GM20000 (cell line): ENCODE measurements at places on chromosomes 16 and 17.

DNA sequence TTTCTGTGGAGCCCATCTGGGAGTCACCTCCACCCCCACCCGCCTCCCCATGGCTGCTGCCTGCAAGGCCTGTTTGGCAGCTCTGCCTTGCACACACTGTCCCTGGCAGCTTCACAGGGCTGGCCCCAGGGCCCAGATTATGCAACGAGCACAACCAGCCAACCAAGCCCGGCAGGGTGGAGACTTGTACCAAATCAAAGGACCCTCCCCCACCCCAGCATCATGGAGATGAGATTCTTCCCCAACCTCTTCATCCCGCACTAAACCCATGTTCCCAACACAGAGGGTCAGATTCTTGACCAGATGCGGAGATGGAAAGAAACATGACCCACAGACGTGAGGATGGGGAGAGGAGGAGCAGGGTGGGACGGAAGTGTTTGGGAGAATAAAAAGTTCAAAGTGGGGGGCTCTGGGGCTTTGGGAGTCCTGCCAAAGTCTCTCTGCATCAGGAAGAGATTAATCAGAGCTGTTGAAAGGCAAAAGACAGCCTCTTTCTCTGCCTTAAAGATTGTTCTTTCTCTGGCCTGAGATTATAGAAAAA is 3.8 kb downstream of the SMARCD2 start:
- DNase-seq, result no peak

- peak; percentile 87 for DNase-seq
These were observed 10.2 kb upstream of the HOXB9 start for GRCh38 chr17:48636177-48637018.

DNA sequence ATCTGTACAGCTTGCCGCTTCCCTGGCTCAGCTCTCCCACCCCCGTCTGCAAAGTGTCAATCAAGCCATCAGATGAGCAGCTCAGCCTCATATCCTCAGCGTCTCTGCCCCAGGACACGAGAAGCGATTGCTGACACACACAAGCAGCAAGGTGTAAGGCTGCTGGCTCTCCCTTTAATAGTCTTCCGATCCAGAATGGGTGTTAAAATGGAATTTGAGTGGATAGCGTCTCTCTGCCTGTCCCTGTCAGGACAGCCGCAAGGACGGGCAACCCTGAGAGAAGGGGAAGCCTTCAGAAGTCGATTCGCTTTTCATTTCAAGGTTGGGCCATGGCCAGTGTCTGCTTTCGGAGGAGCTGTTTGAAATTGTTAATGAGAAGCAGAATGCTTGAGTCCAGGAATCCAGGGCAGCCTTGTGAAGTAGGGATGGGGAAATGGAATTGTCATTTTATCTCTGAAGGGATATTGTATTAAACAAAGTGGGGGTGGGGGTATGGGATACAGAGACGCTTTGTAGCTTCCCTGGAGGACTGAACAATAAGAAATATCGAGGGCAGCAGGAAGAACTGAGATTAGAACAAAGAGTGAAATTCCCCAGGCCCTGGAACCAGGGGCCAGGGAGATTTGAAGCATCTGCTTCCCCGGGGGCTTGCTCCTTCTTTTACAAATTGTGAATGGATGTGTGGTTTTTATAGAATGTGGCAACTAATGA is 4.7 kb upstream of the PIPOX start:
- no peak for DNase-seq

GRCh38 chr16:9072806-9073341 is 18.6 kb upstream of the HAPSTR1 start:
- DNase-seq, result peak; percentile 31

DNA sequence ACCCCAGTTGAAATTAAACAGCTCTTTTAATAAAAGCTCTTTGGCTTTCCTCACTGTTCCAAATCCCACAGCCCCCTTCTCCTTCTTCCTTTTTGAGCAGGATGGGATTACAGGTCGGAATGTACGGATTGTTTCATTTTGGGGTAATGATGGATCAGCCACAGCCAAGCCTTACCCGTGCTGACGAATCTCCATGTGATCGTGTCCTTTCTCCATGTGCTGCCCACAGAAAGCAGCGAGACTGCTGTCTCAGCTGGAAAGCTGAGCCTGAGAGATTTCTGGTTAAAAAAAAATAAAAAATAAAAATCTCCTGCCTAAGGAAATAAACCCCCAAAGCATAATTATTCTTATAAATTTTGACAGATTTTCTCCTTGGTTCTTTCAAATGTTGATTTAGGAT is 276.6 kb downstream of the CPPED1 start:
- no peak for DNase-seq

- DNase-seq, result no peak
These were observed 74.0 kb downstream of the CMC2 start for GRCh38 chr16:80932708-80933095.

GRCh38 chr17:72118335-72119076 is 2.3 kb upstream of the SOX9 start:
- DNase-seq, result peak; percentile 60

DNA sequence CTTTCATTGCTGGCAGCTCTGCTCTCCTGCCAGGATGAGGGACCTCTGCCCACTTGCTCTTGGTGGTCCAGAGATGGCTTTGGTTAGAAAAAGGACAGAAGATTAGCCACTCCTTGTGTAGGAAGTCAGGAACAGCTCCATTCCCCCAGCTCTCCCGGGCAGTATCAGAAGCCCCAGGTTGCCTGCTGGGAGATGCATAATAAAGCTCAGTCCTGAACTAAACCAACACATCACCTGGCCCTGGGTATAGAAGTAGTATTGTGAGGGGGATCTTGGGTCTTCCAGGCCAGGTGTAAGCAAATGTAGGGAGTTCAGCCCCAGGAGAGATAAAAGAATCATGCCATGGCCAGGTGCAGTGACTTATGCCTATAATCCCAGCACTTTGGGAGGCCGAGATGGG is 52.4 kb downstream of the NEUROD2 start:
- DNase-seq, result no peak

DNA sequence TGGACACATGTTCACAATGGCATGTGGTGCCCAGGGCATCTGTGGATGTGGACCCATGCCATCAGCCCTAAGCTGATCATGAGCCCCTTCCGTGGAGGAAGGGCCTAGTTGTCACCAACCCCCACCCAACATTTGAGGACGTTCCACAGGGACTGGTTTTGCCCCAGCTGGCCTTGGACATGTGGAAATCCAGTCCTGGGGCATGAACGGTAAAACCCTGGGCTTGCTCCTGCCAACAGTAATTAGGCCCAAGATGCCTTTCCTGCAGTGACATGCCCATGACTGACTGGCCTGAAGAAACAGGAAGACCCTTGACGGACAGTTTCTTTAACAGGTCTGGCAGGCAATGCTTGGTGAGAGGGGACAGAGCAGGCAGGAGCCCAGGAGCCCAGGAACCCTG is 7.7 kb downstream of the TNS4 start:
- no peak for DNase-seq

DNA sequence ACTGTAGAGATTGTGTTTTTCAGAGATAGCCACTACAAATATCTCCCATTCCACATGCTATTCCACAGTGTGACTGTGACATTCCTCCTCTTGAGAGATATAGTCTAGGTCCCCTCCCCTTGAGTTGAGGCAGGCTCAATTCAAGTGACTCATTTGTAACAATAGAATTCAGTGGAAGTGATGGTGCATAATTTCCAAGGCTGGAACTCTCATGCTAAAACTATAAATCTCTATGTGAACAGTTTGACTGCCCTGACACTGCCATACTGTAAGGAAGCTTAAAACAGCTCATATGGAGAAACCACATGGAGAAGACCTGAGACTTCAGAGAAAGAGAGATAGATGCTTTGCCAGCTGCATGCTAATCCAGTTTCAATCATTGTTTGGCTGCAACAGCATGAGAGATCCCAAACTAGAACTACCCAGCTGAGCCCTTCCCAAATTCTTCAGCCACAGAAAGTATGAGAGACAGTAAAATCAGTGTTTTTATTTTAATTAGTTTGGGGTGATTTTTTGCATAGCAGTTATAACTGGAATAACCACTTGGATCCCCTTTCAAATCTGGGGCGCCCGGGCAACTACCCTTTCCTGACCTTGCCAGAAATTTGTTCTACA is 19.5 kb upstream of the CSNK2A2 start:
- no peak for DNase-seq

DNA sequence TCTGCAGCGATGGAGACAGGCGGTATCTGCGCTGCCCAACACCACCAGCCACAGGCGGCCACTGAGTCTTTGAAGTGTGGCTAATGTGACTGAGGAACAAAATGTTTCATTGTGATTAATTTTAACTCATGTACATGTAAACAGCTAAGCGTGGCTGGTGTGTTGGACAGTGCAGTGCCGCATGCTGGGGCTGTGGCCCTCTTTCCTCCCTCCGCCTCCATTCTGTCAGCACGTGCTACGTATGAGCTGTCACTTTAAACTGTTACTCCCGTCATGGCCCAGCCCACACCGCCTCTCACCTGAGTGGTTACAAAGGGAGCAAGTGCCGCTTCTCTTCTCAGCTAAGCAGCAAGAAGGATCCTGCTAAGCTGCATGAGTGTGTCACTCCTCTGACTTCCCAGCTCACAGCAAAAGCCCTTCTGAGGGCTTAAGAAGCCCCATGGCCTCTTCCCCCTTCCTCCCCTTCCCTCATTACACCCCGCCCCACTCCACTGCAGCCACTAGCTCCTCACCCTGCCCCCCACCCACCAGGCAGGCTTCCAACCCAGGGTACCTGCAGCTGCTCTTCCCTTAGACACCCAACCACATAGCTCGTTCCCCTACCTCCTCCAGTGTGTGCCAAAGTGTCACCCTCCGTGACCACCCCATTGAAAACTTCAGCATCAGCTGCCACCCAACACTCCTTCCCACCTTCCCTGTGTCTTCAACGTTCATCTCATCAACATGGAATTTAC is 15.0 kb downstream of the HASPIN start:
- DNase-seq, result no peak

GRCh38 chr17:15742921-15743320 is 10.8 kb downstream of the TBC1D26 start:
- no peak for DNase-seq

- DNase-seq, result no peak
These were observed 2.6 kb upstream of the IL17C start for GRCh38 chr16:88635671-88636319.

DNA sequence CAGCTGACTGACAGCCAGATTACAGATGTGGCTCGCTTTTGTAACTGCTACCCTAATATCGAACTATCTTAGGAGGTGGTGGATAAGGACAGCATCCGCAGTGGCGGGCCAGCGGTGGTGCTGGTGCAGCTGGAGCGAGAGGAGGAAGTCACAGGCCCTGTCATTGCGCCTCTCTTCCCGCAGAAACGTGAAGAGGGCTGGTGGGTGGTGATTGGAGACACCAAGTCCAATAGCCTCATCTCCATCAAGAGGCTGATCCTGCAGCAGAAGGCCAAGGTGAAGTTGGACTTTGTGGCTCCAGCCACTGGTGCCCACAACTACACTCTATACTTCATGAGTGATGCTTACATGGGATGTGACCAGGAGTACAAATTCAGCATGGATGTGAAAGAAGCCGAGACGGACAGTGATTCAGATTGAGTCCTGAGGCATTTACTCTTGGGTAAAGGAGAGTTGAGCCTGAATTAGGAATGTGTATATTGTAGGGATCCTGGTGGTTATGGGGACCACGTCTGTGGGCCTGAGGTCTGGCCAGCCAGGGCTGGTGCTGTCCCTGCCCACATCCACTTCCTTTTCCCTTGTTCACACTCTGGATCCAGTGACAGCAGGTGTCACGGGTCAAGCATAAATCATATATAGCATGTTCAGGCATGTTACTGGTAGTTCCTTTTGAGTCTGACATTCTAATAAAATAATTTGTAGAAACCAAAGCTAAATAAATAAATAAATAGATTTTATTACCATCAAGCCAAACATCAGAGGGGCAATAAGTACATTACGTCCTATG is 89.0 kb upstream of the SMURF2 start:
- DNase-seq, result no peak

- DNase-seq, result no peak
These were observed 282.2 kb downstream of the MAP2K6 start for GRCh38 chr17:69696650-69697049.

GRCh38 chr17:59383893-59384292 is 52.4 kb downstream of the YPEL2 start:
- DNase-seq, result no peak
